Activated CD4-positive, CD25-positive, alpha-beta regulatory T cell treated with anti-CD3 and anti-CD28 coated beads, Interleukin-2, amount 50 U/mL, for 16 hours (primary cell): ENCODE measurements at places on chromosomes 7 and 10.

DNA sequence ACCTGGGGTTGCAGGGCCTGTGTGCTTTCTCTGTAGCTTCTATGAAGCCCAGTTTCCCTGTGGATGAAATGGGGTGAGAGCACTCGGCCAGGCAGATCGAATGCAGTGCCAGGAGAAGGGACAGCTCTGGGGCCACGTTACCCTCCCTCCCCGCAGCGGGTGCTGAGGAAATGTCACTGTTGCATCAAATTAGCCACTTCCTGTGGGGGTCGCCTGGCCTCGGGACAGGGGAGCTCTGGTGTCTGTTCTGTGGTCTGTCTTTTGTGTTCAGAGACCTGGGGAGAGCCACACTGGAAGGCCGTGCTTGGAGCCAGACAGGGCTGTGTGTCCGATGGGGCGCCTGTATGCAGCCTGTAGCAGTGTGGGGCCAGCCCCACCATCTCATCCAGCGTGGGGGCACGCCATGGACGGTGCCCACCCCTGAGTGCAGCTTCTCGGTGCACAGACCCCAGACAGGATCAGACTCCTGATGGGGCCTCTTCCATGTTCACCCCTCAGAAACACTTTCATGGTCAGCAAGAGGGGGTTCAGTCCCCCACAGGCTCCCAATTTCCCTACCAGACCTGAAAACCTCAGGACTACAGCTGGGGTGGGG, 13.6 kb downstream of the TTYH3 start:
- DNase-seq, result no peak

GRCh38 chr7:113444261-113444660, 325.9 kb upstream of the SMIM30 start:
- DNase-seq, result no peak

GRCh38 chr7:2104107-2104710, 128.5 kb downstream of the MAD1L1 start:
- peak; percentile 30 for DNase-seq

GRCh38 chr7:157440346-157441022, 103.7 kb downstream of the DNAJB6 start:
- DNase-seq, result no peak

DNA sequence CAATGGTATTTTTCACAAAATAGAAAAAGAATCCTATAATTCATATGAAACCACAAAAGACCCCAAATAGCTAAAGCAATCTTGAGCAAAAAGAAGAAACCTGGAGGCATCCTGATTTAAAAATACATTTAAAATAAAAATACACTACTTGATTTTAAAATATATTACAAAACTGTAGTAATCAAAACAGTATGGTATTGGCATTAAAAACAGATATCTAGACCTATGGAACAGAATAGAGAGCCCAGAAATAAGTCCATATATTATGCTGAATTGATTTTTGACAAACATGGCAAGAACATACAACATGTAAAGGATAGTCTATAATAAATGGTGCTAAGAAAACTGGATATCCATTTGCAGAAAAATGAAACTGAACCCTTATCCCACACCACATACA, 34.8 kb downstream of the CUBN start:
- no peak for DNase-seq

DNA sequence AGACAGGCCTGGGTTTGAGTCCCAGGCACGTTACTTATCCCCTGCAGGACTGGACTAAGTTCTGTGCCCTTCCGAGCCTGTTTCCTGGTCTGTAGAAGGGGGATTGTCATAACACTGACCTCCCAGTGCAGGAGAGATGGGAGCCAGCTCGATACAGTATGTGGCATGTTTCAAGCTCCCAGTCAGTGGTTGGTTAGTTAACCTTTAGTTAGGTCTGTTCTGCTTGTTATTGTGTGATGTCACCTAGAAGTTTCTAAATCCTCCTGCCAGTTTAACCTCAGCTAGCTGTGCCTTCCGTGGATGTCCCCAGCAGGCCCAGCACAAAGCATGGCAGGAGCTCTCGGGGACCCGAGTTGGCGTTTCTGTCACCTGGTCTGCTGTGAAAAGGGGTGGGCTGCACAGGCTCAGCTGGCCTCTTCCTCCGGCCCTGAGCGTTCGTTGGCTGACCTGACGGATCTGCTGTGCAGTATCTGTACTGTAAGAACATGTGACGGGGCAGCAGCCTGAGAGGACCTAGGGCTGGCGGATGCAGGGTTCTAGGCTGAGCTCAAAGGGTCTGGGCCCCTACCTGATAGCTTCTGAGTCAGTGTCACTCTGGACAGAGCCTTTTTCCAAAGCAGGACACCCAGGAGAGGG, 53.0 kb downstream of the SPOCK2 start:
- no peak for DNase-seq

GRCh38 chr7:127366680-127367079, 25.8 kb downstream of the ZNF800 start:
- no peak for DNase-seq

DNA sequence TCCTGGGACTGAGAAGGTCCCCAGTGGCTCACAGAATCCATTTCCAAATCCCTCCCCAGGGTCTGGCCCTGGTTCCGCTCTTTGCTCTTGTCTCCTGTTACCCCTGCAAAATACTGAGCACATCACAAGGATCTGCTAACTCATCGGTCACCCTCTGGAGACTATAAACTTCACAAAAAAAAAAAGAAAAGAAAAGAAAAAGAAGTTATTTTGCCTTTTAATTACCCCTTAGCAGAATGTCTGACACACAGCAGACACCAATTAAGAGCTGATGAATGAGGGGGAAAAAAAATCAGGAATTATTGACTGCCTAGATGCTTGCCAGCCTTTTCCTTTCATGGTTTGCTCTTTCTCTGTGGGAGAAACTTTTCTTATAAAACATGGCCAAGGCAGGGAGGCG, 578.7 kb downstream of the GRID1 start:
- DNase-seq, result no peak

GRCh38 chr10:95640891-95641315, 15.6 kb downstream of the ALDH18A1 start:
- DNase-seq, result no peak

- DNase-seq, result no peak
Measured at GRCh38 chr7:148963583-148964482, 64.5 kb downstream of the PDIA4 start.

DNA sequence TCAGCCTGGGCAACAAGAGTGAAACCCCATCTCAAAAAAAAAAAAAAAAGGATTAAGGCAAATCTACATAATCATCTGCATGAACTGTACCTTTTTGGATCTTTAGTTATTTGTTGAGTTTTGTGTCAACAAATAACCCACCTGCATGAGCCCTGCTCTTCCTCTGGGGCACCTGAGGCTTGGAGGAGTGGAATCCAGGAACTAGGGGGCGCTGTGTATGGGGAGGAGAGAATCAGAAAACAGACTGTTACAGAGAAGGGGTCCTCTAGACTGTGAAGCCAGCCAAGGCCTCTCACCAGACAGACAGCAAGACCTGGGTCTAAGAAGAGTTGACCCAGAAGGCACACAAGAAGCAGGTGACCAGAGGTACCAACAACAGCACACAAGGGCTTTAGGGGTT, 682.8 kb upstream of the NRP1 start:
- no peak for DNase-seq

DNA sequence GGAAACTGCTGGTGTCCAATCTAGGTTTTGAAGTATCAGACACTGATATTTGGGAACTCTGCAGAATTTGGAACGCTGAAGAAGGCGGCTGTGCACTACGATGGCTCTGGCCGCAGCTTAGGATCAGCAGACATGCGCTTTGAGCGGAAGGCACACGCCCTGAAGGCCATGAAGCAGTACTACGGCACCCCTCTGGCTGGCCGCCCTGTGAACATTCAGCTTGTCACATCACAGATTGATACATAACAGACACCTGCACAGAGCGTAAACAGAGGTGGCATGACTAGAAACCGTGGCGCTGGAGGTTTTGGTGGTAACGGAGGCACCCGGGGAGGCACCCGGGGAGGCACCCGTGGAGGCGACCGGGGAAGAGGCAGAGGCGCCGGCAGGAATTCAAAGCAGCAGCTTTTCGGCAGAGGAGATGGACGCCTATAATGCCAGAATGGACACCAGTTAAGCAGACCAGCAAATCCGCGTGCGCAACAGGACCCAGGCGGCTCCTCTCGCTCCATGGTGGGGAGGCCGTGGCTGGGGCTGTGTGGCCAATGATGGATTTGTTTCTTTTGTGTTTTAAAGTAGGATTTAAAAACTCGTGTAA, 22.2 kb upstream of the CCL24 start:
- no peak for DNase-seq

- DNase-seq, result no peak
Measured at GRCh38 chr7:74320645-74321221, 31.5 kb downstream of the CLIP2 start.

- no peak for DNase-seq
Measured at GRCh38 chr10:87594864-87595263, 64.8 kb upstream of the PAPSS2 start.

- no peak for DNase-seq
Measured at GRCh38 chr7:67807826-67808225, 811.2 kb downstream of the TYW1 start.

DNA sequence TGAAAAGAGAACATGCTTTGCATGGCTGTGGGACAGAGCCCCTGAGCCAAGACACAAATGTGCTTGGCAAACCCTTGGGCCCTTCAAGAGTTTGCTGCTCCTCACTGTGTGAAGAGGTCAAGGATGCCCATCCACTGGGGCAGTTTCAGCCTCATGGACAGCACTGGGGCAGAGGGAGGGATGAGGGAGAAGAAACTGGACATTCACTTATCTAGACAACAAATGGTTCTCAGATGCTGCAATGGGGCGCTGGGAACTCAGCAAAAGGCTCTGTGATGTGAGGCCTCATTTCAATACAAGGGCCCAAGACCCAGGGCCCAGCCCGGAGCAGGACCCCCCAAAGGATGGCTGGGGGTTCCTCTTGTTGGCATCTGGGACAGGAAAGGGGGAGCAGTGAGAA, 49.1 kb downstream of the EBF3 start:
- no peak for DNase-seq

GRCh38 chr7:85001495-85002345, 185.1 kb downstream of the SEMA3D start:
- no peak for DNase-seq

GRCh38 chr10:129049501-129049900, 417.5 kb upstream of the MGMT start:
- DNase-seq, result no peak

DNA sequence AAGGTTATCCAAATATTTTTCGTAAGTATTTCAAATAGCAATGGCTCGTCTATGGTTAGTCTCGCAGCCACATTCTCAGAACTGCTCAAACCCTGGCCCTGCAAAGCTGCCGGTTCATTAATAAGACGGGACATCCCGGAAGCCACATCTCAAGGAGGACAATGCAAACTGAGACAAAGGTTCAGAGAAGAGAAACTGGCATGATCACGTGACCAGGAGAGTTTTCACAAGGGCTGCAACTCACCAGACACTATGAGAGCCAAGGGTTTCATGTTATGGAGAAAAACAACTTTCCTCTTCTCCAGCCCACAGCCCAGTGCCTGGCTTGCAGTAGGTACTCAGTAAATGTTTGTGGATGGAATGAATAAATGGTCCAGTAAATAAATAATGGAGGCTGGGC, 5.0 kb upstream of the HSPA12A start:
- no peak for DNase-seq

DNA sequence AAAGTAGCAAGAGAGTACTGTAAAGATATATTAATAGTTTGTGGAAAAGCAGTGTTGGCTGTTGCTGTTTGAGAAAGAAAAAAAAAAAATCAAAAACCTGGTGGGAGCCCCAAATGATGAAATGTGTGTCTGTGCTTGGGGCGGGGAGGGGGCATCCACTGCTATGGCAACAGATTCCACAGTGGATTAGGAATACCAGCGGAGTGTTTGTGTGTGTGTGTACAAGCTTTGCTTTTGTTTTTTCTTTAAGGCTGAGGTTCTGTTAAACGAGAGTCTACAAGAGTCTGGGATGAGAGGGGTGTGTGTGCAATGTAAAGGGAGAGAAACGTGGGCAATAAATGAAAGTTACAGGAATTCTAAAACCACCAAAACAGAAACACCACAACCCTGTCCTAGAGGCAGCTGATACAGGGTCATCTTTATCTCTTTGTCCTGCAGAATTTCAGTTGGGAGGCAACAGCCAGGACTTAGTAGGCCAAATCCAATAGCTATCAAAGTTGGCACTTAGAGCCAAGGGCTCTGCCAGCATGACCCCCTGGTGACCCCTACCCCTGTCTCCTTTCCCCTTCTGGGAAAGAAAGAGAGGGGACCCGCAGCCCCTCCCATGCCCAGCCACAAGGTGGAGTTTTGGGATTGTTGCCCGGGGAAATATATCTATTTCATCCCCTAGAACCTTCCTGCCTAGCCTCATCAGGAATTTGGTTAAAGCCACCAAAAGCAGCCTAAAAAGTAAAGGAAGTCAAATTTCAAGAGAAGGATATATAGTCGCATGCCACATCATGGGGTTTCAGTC, 85.4 kb downstream of the OSBPL3 start:
- no peak for DNase-seq

GRCh38 chr10:36468620-36469019, 656.8 kb upstream of the ANKRD30A start:
- DNase-seq, result no peak

GRCh38 chr7:101866328-101866727, 48.9 kb downstream of the CUX1 start:
- no peak for DNase-seq

- no peak for DNase-seq
Measured at GRCh38 chr10:4850397-4850796, 24.4 kb downstream of the AKR1E2 start.

DNA sequence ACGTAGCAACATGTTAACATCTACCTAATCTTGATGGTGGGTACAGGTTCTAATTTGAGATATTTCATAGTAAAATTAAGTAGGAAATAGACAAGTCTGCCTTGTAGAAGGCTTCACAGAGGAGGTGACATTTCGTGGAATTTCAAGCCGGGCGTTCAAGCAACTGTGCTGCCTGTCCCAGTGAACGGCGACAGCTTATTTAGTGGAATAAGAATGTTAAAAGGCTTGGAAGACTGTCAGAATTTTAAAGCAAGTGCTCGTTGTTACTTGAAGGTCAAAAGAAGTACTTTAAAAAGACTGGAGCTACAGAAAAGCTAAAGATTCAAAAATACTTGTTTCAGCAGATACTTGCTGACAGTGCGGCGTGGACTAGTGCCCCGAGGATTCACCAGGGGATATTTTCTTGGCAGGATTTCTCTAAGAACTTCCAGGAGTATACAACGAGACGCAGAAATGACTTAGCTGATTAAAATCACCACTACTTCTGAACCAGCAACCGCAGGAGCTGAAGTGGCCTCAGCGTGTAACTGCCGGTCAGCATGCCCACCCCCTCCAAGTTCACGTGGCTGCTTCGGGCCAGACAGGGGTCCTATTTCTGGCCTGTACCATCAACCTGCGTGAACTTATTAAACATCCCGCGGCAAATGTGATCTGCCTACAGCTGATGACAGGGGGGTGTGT, 46.5 kb downstream of the CTBP2 start:
- no peak for DNase-seq

GRCh38 chr10:95214369-95214768, 20.3 kb downstream of the ACSM6 start:
- no peak for DNase-seq

DNA sequence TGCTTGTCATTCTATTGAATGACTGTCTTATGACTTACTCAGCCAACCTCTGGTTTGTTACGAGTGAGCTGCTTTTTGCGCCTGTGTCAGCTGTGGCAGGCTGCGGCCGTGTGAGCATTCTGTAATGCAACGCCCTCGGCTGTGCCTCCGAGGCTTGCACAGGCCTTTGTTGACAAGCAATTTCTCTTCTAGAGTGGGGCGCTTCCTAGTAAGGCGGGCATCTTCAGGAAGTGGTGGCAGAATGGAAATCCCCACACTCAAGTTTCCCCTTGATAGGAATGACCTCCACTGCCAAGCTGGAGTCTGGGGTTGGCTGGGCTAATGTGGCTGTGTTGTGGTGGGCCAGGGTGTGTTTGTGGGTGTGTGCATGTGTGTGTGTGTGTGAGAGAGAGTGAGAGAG, 20.2 kb upstream of the TMEM178B start:
- no peak for DNase-seq
